ENCODE measurements at places on chromosomes 3 and 15.

DNA sequence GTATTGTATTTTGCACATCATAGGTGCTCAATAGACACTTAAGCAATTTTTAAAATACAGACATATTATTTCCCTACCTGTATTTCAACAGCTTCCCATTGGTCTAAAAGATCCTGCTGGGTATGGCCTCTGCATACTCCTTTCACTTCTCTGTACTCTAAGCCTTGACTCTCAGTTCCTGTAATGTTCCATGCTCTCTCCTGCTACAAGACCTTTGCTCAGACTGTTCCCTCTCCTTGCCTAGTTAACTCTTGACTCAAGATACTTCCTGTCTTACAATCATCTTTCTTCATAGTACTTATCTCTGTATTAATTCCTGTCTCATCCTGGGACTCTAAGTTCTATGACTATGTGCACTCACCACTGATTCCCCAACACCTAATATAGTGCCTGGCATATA is 1.7 kb downstream of the SCN11A start:
- DNase-seq, result peak; percentile 66

DNA sequence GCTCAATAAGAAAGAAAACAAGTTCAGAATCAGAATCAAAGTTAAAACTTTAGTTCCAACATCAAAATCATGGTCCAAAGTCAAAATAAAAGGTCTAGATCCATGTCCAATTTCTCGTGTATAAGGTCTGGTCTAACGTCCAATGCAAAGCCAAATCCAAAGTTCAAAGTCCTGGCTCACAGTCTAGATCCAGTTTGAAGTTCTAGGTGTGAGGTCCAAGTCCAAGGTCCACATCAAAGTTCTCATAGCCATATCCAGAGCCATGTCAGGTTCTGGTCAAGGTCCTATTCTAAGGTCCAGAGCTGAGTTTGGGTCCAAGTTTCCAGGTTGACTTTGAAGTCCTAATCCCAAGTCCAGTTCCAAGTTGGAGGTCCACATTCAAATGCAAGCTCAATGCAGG is 40.7 kb upstream of the VIPR1 start:
- DNase-seq, result no peak

- no peak for DNase-seq
These were observed 53.5 kb downstream of the BFSP2 start for GRCh38 chr3:133453383-133453782.

GRCh38 chr3:51373658-51374421 is 11.3 kb upstream of the MANF start:
- DNase-seq, result no peak

DNA sequence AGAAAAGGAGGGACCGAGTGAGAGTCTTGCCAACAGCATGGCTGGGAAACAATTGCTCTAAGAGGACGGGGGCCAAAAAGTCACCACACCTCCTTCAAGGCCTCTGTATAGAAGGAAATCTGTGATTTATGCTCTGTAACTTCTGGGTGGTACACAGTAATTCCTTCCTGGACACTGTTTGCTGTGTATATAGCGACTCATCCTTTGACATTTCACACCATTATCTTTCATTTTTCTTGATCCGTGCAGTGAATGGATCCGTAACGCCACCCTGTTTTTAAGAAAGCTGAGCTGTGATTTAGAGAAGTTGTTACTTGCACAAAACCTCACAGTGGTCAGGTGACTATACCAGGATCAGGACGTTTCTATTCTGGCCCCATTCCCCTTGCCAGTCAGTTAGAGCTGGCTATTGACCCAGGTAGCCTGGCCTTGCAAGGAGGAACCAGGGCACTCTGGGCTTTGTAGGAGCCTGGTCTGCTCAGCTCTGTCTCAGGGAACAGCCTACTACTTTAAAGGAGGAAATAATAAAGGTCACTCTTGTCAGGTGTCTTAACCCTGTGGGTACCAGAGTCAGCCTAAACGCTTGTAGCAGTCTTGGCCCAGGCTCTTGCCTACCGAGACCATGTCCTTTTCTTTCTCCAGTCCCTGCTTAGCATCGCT is 86.5 kb upstream of the MYZAP start:
- DNase-seq, result no peak

DNA sequence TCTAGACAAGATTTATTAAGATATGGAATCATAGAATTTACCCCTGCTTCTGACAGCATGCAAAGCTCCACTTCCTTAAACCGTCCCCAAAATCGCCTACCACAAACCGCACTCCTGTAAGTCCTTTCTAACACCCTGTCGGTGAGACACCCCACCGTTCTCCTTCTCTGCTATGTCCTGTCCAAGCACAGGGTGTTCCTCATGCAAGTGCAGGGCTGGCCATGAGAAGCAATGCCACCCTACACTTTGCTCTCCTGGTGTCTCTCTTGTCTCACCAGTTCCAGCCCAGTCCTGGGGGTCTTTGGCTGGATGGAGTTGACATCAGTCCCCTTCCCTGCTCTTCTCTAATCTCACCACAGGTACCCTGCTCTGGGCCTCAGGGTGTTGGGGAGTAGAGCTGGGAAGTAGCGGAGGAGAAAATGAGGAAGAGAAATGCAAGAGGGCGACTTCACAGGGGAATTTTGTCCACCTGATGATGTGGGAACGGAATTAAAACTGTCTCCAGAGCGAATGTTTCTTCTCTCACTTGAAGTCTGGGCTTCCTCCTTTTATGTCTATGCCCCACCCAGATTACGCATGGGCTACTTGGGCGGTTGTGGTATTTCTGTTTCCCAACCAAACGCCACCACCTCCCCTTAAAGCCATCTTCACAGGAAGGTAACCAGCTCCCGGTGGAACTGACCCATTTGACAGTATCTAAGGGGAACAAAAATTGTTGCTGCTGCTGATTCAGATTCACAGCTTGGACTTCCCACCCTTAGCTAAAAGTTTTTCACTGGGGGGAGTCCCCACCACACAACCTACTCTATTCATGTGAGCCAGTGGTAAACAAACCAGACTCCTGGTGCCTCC is 49.9 kb downstream of the CASR start:
- peak; percentile 72 for DNase-seq

DNA sequence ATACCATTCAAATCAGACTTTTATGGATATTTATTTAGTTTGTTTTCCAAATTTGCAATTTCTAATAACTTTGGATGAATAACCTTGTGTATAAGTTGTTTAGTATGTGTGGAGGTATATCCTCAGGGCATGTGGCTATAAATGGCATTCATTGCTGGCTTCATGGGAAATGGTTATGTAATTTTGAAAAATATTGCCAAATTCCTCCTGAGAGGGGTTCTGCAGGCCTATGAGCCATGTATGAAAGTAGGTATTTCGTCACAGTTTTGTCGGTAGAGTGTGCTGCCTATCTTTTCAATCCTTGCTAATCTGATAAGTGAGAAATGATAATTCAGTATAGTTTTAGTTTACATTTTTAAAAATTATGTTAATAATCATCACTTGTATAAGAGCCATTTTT is 256.4 kb upstream of the ZNF385D start:
- no peak for DNase-seq

DNA sequence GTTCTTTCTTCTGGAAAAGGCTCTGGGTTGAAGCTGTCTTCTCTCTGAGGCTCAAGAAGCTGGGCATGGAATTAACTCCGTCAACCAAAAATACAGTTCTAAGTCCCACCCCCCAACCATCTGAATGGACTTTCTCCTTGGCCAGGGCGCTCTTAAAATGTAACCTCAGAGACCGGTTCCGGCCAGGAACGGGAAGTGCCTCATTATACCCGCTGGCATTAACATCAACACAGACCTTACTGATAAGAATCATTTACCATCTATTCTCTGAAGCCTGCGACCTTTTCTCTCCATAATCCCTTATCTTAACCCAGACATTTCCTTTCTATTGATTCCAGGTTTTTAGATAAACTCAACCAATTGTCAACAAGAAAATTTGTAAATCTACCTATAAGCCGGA is 64.7 kb downstream of the ATP1B3 start:
- DNase-seq, result no peak

DNA sequence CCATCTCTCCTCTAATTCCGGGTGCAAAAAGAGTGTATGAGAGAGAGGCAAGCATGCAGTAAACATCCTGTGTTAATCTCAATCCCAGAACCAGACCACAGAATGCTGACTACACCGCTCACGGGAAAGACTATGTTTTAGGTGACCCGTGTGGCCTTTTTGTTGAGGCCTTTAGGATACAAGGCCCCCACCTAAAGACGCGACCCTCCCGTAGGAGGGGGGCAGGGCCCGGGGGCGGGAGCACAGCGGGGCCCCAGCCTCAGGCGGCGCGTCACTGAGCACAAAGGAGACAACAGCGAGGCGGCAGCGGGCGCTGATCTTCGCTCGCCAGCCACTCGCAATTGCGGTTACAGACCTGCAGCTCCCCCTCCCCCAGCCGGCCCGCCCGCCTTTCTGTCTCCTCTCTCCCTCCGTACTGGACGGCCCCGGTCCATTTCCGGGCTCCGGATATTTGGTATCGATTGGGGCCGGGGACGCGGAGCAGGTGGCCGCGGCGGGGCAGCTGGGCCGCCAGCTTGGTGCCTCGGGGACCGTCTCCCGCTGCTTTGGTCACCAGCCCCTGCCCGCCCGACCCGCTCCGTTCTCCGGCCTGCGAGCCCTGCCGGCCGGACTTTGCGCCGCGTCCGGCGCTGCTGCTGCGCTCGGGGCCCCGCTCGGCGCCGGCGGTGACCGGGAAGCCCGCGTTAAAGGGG is at the start of gene CCDC50:
TSS of gene CCDC50 (plus strand) at position 433 of the 692 bp plus-strand sequence. CDS start 281 bp downstream, outside the sequence.
- DNase-seq, result peak; percentile 56

GRCh38 chr3:42345811-42346210 is 64.6 kb downstream of the LYZL4 start:
- no peak for DNase-seq

- peak; percentile 15 for DNase-seq
These were observed 60.8 kb upstream of the GOLIM4 start for GRCh38 chr3:168156479-168156878.

DNA sequence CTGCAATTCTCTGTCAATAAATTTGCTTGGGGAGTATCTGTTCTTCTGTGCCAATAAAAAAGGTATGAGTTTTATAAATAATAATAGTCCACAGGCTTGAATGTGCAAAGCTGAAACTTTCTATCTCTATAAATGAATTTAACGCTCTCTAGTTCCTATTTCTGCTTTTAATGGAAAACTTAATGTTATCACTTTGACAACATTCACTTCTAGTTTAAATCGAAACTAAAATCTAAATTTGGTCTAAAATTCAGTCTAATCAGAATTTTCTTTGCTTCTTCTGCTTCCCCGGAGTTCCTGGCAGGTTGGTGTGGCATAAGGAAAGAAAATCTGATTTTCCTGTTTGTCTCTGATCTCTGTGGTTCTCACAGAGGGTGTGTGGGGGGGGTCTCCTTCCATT is 450.1 kb upstream of the TBL1XR1 start:
- no peak for DNase-seq

DNA sequence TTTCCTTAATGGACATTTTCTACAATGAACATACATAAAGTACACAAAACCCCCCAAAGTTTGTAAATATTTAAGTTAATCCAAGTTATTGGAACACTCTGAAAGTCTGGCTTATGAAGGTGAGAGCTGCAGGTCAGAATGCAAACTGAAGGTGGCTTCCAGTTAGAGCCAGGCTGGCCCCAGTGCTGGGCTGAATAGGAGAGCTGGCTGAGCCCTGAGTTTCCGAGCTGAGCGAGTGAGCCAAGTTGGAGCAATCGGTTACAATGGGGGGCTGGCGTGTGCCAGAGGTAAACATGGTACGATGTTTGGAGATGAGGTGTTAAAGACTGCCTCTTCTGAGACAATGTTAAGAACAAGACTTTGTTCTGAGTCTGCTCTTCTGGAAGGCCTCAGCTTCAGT is 230.8 kb upstream of the MCTP2 start:
- no peak for DNase-seq

- DNase-seq, result no peak
These were observed 407.0 kb downstream of the GAP43 start for GRCh38 chr3:116030131-116030850.

GRCh38 chr3:132669256-132669777 is 9.2 kb downstream of the UBA5 start:
- no peak for DNase-seq

- no peak for DNase-seq
These were observed 38.8 kb downstream of the PYGO1 start for GRCh38 chr15:55549305-55549704.

- no peak for DNase-seq
These were observed 783.3 kb downstream of the ZPLD1 start for GRCh38 chr3:103218146-103218545.

DNA sequence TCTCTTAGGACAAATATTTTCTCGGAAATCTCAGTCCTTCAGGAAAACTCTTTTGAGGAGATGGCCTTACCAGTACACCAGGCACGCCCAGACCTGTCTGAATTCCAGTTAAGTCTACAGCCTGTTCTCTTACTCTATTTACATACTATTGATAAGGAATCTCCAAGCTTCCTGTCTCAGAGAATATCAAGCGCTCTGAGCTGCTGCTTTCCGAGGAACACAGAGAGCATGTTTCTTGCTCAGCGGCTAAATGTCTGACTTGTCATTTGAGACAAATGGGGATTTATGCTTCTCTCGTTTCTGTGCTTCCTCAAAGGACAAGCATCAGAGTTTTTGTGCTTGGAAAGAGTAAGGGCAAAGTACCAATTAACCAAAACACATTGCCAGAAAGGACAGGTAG is 112.4 kb upstream of the CCDC54 start:
- DNase-seq, result peak; percentile 73

DNA sequence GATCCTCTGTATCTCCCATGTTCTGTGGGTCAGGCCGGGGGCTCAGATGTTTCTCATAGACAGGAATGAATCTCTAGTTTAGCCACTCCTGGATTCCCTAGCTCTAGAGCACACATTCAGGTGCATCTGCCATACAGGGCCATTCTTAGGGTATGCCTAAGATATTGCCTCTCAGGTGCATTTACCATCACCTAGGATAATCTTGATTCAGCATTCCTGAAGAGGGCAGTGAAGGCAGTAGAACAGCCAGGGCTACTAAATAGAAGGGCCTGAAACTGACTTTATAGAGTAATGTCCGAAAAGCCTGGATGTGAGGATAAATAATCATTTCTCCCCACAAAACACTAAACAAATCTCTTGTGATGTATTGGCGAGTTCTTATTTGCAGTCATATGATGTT is 882.0 kb downstream of the AGBL1 start:
- no peak for DNase-seq

- no peak for DNase-seq
These were observed 89.4 kb downstream of the IGF1R start for GRCh38 chr15:98737721-98738120.

GRCh38 chr15:26939398-26939797 is 31.6 kb upstream of the GABRG3 start:
- DNase-seq, result no peak

GRCh38 chr3:171018156-171018935 is 8.2 kb downstream of the SLC2A2 start:
- no peak for DNase-seq

- DNase-seq, result peak; percentile 13
These were observed 317.3 kb upstream of the NECTIN3 start for GRCh38 chr3:110754212-110754916.

- no peak for DNase-seq
These were observed 34.0 kb upstream of the CCDC174 start for GRCh38 chr3:14617508-14618023.

DNA sequence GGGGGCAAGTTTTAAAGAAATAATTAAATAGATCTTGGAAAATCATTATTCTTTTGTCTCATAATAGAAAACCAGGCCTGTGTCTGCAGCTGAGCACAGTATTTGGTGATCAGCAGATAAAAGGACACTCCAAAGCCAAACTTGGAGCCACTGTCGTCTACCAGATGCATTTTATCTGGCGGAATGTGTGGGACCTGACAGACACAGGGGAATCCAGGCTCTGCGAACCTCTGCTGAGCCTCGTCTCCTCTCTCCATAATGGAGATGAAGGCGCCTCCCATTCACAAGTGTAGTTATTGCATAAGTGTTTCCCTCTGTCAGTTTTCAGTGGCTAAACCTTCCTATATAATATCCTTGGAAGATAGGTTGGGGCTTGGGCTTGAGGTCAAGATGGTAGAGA is 42.1 kb downstream of the EEFSEC start:
- no peak for DNase-seq
